Adipocyte (in vitro differentiated cells): ENCODE measurements at places on chromosomes 13 and 19.

GRCh38 chr13:66341635-66342377, 888.3 kb downstream of the PCDH9 start:
- peak; percentile 41 for DNase-seq

GRCh38 chr13:87952377-87952776, 281.2 kb downstream of the SLITRK5 start:
- DNase-seq = no peak

DNA sequence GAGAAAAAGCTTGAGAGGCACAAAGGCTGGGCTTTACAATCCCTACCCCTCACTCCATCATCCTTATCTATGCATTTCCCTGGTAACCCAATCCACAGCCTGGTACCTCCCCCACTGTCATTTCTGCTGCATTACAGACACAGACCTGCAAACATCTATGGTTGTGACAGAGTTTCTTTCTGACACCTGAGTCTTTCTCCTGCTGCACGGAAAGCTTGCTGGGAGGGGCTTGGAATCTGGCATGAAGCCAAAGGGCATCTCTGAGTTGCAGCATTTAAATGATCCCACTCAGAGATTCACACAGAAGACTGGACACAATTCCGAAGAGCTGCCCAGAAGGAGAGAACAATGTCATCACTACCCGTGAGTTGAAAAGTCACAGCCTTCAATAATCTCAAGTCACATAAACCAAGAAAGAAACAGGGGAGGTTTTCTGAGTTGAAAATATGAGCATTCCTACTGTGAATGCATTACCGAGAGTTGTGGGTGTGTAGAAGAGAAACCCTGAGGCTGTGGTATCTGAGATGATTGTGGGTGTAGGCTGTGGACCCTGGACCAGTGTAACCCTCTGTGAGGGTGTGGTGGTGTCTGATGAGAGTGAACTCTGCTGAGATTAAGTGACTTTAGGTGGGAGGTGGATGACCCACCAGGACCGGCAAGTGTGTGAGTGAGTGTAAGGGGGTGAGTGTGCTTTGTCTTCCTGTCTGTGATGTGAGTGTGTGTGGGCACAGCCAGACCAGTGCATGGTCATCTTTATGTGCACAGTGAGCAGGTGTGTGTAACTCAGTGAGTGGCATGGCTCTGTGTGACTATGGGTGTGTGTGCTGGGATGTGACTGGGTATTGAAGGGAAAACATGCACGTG, at the start of gene LGALS14:
TSS of gene LGALS14 (plus strand) at position 301 of the 864 bp plus-strand sequence. CDS start at position 349, 48 bp downstream.
- no peak for DNase-seq

- no peak for DNase-seq
These were observed 439.1 kb upstream of the ZNF507 start for GRCh38 chr19:31906111-31906871.

DNA sequence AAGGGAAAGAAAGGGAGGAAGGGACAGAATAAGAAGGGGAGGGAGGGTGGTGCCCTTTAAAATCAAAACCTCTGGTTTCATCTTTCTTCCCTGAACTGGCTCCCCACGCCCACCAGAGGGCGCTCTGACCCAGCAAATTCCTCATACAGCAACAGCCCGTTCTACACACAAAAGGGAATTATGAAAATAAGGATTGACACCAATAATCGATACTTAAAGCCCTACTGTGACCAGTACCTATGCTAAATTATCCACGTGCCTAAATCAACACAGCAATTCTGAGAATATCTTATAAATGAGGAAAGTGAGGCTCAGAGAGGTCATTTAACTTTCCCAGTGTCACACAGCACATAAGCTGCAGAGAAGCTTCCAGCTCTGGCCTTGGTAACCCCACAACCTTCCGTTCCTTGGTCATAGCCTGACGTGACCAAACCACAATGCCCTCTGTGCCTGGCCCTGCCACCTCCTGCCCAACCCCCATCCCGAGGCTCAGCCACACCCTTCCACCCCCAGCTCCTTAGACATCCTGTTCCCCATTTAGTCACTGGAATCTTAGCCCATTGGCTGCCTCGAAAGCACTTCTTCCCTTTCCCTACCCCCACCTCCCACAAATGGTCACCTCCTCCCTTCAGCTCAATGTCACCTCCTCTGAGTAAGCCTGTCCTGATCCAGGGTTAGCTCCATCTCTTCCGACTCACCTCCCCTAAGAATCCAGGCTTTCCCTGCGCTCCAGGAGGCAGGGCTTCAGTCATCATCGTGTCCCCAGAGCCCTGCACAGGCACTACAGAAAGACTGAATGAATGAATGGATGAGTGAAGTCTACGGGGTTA, 34.2 kb upstream of the PNMA8B start:
- peak; percentile 86 for DNase-seq
